Omental fat pad (tissue), 4 donors: ENCODE measurements at places on chromosomes 5 and 9.

DNA sequence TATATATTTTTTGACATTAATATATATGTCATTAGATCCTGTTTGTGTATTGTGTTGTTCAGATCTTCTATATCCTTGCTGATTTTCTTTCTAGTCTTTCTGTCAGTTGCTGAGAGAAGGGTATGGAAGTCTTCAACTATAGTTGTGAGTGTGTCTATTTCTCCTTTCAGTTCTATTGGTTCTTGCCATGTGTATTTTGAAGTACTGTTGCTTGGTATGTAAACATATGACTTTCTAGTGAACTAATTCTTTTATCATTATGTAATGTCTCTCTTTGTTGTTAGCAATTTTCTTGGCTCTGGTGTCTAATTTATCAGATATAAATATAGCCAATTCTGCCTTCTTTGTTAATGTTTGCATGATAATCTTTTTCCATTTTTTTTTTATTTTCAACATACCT lies 84.3 kb upstream of the CAST start:
- DNase-seq: no peak

DNA sequence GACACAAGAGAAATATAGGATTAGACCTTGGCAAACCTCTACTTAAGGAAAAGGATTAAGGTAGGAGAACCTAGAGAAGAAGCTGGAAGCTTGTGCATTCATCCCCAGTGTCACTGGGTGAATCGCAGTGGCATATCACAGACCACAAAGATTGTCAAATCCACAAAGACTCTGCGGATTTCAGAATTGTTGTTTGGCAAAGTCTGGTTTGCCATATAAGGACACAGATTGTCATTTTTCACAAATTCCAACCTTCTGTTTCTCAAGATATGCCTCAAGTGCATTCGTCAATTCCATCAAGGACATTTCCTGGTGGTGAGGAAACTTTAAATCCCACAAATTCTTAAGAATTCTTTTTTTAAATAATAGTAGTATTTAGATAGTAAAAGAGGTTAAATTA lies 395.1 kb upstream of the PAPPA start:
- no peak for DNase-seq

GRCh38 chr5:121279801-121280200 lies 571.9 kb upstream of the FTMT start:
- no peak for DNase-seq

- DNase-seq: no peak
These were observed 782.8 kb upstream of the ACO1 start for GRCh38 chr9:31601666-31602065.

- no peak for DNase-seq
These were observed 6.9 kb upstream of the OTP start for GRCh38 chr5:77645158-77645994.

- no peak for DNase-seq
These were observed 7.3 kb downstream of the UCK1 start for GRCh38 chr9:131523451-131524435.

GRCh38 chr5:98969400-98969799 lies 40.6 kb upstream of the CHD1 start:
- DNase-seq: no peak

DNA sequence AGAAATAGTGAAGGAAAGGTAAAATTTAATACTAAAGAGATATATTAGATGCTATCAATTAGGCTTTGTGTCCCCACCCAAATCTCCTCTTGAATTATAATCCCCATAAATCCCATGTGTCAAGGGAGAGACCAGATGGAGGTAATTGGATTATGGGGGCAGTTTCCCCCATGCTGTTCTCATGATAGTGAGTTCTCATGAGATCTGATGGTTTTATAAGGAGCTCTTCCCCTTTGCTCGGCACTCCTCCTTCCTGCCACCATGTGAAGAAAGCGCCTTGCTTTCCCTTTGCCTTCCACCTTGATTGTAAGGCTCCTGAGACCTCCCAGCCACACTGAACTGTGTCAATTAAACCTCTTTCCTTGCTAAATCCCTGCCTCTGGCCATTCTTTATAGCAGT lies 697.0 kb upstream of the RGMB start:
- no peak for DNase-seq

DNA sequence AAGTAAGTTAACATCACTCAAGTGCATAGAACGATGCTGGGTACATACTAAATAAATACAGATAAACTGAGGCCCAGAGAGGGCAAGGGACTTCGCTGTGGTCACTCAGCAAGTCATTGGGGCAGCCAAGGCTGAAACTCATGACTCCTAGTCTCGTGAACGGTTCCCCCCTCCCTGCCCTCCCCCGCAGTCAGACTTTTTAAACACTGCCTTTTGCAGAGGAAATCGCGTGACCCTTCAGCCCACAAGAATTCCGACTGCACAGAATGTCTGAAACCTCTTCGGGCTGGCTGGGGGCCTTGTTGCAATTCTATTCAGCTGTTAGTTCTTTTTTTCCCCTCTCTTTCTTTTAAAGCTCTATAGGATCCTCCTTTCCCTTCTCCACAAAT lies 28.1 kb downstream of the NEK6 start:
- peak; percentile 39 for DNase-seq

- no peak for DNase-seq
These were observed 128.7 kb downstream of the SPOCK1 start for GRCh38 chr5:137370096-137371071.

- no peak for DNase-seq
These were observed 2.5 kb upstream of the RANBP3L start for GRCh38 chr5:36304095-36304805.

DNA sequence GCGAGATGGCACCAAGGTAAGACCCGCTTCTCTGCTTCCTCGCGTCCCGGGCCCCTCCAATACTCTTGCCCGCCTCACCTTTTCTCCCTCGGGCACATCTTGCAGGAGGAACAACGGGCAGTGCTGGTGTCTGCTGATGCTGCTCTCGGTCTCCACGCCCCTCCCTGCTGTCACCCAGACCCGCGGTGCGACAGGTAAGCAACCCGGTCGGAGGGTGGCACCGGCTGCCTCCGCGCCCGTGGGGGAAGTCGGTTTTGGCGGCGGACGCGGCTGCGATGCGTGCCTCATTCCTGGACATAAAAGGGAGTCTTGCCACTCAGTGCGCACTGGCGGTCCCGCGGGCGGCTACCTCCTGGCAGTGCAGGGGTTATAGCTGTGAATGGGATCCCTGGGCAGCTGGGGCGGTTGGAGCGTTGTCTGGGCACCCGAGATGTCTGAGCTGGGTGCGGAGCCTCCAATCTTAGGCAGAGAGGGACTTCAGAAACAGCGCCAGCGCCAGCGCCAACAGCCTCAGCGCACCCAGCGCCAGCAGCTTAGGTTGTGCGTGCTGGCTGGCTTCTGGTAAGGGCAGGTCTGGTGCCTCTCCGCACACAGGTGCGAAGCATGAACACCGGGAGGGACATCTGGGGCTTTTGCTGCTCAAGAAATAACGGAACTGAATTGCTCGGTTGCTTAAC lies 488 bp downstream of the COL15A1 start:
- no peak for DNase-seq

- DNase-seq: peak; percentile 34
These were observed at the start of gene ARAP3 for GRCh38 chr5:141681695-141682641. Gene ARAP3, minus strand, starts transcription at chr5:141682230. Its CDS starts 1,744 bp downstream, at chr5:141680486.

- no peak for DNase-seq
These were observed 98.9 kb upstream of the PHYKPL start for GRCh38 chr5:178331491-178331996.

DNA sequence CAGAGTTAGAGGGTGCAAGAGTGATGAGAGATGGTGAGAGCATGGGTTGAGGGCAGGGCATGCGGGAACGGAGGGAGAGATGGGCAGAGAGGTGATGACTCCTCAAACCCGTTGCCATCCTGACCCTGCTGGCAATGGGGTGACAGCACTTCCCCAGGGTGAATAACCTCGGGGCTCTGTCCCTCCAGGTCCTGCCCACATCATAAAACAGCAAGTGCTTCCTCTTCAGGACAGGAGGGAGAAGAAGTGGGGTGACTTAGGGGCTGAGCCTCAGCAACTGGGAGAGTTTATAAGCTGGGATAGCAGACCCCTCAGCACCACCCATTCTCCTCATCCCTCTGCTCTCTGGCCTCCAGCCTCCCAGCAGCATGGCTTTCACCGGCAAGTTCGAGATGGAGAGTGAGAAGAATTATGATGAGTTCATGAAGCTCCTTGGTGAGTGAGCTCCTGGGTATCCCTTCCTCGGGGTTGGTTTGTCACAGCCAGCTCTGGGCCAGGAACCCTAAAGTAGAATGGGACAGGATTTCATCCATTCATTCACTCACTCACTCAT lies at the start of gene FABP6:
Gene FABP6, plus strand, starts transcription at position 317 of the 553 bp plus-strand sequence. Its CDS starts 52 bp downstream, at position 369.
- DNase-seq: no peak
